ENCODE measurements at places on chromosomes 16 and 17. TPM values are rescaled to one million over a fixed set of nuclear protein-coding genes. Genes with fewer than 3 reads are reported as not detected.

MYOCD gene
- 2.6 TPM for total RNA-seq

PHF12 gene
- total RNA-seq, result 40.3 TPM

NEK8 gene
- 2.9 TPM for total RNA-seq

WFIKKN2 gene
- not detected for total RNA-seq
